Tracheal epithelial cell (primary cell): ENCODE measurements at places on chromosomes 4 and X. TPM values are rescaled to one million over a fixed set of nuclear protein-coding genes. Genes with fewer than 3 reads are reported as not detected.

The USP51 gene
- total RNA-seq: 0.21 and 0.24 TPM in 2 replicates

The ANKRD50 gene
- total RNA-seq: 14.5 and 17.7 TPM in 2 replicates

The GRIA2 gene
- total RNA-seq: not detected in 2 replicates

The NPY1R gene
- 0.96 TPM in 1 of 2 replicates, not detected in the other for total RNA-seq

The GPR173 gene
- total RNA-seq: 0.24 TPM in 1 of 2 replicates, not detected in the other

The MAGEA9B gene
- total RNA-seq: 0.21 TPM in 1 of 2 replicates, not detected in the other

The RIPPLY1 gene
- total RNA-seq: not detected in 2 replicates

The MAGEA11 gene
- not detected in 2 replicates for total RNA-seq
